ENCODE measurements at places on chromosomes 5 and 9.

GRCh38 chr5:61216741-61217140, 54.5 kb upstream of the SMIM15 start:
- no peak for DNase-seq

- no peak for DNase-seq
These were observed at the start of gene OR2S2 for GRCh38 chr9:35958104-35958837. OR2S2 (minus strand) TSS chr9:35958154; CDS start chr9:35958098, 56 bp downstream.

- no peak for DNase-seq
These were observed 473.7 kb upstream of the KLF4 start for GRCh38 chr9:107963246-107963645.

DNA sequence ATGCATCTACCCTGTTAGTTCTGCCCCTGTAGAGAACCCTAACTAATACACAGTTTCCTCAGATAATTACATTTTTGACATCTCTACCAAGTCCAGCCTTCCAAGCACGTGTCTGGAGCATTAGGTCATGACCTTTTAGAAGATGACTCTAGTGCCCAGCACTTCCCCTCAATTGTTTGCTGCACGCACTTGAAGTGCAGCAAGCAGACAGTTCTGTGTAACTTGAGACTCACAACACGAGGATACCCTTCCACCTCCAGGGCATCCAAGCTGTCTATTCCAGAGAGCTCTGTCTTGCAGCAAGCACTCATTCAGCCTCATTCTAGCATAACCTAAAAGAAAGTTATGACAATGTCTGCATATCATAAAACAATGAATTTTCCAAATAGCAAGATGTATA, 1410.5 kb upstream of the CDH18 start:
- DNase-seq: no peak

DNA sequence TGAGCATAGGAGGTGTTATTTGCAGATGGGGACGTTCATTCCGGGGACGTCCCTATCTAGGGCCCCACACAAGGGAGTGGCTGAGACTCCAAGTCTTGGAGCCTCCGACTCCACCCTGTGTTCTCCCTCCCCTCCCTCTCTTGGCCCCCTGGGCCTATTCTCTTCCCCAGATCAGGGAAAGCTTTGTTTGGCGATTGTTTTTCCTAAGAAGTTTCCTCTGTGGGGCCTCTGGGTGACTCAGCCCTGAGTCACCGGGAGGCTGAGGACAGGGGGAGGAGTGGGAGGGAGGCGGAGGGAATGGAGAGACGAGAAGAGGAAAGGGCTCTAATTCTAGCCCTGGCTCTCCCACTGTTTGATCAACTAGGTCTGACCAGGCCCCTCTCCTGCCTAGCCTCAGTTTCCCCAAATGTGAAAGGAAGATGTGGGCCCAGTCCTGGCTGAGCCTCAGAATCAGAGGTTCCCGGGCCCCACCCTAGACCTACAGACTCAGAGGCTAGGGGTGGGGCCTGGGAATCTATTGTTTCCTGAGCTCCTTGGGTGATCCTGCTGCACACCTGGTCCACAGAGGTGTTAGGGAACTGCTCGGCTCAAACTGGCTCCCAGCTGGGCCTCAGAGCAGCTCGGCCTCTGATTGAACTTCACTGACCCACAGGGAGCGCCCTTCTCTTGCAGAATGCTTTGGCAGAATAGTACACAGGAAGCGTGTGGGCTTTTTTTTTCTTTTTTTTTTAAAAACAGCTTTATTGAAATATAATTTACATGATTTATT, 19.2 kb downstream of the GSN start:
- no peak for DNase-seq

GRCh38 chr5:68277431-68277830, 61.9 kb downstream of the PIK3R1 start:
- DNase-seq: no peak

GRCh38 chr5:175847503-175847902, 23.9 kb upstream of the CPLX2 start:
- no peak for DNase-seq

GRCh38 chr5:136776022-136776927, 410.9 kb upstream of the TRPC7 start:
- DNase-seq: no peak

DNA sequence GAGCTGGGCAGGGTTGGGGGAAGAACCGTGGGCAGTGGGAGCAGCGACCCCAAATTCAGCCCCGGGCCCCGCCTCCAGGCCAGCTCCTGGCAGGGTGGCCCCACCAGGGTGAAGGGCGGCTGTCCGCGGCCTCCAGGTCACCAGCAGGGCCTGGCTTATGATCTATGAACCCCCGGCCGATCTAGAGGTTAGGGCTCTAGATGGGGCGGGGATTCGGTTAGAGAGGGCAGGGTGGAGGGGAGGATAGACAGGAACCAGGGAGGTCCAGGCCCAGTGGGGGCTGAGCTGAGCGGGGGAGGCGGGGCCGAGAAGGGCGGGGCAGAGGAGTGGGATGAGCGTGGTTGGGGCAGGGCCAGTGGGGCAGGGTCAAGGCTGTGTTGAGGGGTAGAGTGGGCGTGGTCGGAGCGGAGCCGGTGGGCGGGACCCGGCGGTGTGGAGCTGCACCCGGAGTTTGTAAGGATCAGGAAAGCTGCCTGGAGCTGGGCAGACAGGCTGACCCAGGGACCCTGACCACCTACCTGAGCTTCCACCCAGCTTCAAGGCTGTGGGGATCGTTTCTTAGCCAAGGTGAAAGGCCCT, 29.3 kb upstream of the OBP2B start:
- no peak for DNase-seq

DNA sequence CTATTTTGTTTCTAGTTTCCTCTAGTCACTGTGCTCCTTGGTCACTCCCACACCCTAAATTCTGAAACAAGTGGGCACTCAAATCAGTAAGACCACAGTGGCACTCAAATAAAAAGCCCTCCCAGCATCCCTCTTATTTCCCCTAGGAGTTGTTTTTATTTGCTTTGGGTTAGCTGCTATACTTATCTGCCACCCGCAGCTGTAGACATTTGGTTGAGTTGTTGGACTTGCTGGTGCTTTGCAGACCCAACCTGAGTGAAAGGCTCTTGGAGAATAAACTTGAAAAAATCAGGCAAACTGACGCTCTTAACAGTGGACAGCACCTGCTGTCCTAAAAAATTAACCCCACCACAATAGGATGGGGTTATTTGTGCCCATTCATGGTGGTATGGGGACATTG, 203.0 kb downstream of the SPATA31A6 start:
- DNase-seq: no peak

DNA sequence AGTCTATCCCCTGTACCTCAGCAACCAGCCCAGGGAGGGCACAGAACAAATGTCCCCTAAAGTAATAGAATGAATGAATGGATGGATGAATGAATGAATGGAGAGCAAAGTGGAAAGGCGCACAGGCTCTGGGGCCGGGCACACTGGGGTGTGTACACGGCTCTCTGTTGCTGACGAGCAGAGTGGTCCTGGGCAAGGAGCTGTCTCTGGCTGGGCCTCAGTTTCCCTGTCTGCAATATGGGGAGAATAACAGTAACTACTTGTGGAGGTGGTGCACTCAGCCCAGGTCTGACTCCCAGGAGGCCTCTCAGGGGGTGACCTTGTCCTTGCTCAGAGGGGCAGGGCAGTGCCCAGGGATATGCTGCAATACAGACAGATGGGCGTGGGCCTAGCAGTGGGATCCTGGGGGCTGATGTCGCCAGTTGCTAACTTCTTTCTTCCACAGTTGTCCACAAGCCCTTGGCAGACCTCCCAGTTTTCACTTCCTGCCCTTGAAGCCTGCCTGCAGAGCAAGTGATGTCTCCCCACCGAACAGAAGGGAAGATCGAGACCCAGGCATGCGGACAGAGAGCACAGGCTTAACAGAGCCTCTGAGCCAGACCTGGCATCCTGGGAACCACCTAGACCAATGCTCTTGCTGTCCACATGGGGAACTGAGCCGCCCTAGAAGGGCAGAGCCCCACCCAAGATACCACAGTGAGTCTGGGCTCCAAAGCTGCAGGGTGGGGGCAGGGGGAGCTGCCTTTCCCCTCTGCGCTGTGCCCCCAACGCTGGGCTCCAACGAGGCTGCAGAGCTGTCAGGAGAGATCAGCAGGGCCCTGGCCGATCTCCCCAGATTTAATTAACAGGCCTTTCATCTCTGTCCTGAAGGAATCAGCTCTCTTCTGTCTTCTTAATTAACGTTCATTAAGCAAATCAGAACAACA, 13.6 kb upstream of the LAMC3 start:
- no peak for DNase-seq

- no peak for DNase-seq
These were observed 58.7 kb downstream of the ICE1 start for GRCh38 chr5:5481206-5481605.

- no peak for DNase-seq
These were observed 3.0 kb upstream of the HRCT1 start for GRCh38 chr9:35903049-35903448.

- DNase-seq: no peak
These were observed 536.0 kb downstream of the PDE4D start for GRCh38 chr5:59357381-59357977.

DNA sequence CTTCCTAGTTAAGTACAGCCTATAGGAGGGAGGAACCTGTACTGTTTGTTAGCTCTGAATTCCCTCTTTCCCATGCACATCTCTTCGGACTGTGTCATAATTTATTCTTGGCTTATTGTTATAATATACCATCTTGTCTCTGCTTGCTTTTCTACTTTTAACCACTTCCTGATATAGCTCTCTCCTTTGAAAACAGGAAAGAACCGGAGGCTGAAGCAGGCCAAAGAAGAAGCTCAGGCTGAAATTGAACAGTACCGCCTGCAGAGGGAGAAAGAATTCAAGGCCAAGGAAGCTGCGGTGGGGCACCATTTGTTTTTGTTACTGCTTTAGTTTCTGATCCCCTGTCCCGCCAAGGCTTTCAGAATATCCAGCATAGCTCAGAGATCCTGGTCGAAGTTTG, 4.8 kb downstream of the ATP6V1G1 start:
- no peak for DNase-seq

Measured in activated naive CD8-positive, alpha-beta T cell treated with anti-CD3 and anti-CD28 coated beads, Interleukin-2, amount 50 U/mL, for 16 hours (primary cell).